ENCODE measurements at places on chromosomes 1 and 21. TPM values are rescaled to one million over a fixed set of nuclear protein-coding genes. Genes with fewer than 3 reads are reported as not detected.

- no peak for DNase-seq
These were observed 72.2 kb downstream of the ATF6 start for GRCh38 chr1:161838362-161838761.

DNA sequence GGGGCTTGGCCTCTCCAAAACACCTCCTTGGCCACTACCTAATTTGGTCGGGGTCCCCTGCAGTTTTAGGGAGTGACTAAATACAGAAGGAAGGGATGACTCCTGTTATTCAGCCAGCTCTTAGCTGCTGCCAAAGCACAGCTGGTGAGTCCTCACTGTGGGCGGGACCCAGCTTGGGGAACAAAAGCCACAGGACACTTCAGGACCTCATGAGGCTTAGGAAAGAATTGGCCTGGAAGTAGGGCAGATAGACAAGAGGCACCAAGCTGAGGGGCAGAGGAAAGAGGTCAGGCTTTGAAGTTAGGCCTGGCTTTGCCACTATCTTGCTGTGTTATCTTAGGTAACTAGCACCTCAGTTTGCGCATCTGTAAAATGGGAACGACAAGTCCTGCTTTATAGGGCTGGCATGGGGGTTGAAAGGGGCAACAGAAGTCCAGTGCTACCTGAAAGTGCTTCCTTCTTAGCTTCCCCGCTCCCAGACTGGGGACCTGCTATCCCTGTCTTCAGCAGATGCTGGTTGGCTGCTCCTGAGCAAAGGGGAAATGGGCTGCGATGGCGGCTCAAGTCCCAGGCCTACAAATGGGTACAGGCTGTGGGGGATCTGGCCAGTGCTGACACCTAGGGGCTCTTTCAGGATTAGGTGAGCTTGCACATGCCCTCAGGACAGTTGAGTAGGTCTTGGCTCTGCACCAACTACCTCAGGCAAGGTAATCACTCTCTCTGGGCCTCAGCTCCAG, 15.7 kb downstream of the IFI6 start:
- no peak for DNase-seq

DNA sequence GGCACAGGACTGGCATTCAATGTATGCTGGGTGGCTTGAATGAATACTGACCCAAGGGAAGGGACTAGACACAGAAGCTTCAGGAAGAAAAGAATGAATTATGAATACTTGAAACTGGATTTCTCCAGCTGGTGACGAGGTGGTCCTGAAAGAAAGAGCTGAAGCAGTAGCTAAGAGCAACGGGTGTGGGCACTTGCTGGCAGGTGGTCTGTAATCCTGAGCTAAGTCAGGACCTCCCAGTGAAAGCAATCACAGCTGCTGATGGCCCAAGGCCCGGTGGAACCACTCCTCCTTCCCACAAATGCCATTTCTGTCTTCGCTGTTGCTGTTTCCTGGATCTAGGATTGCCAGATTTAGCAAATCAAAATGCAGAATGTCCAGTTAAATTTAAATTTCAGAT, 47.0 kb downstream of the NEK2 start:
- no peak for DNase-seq

DNA sequence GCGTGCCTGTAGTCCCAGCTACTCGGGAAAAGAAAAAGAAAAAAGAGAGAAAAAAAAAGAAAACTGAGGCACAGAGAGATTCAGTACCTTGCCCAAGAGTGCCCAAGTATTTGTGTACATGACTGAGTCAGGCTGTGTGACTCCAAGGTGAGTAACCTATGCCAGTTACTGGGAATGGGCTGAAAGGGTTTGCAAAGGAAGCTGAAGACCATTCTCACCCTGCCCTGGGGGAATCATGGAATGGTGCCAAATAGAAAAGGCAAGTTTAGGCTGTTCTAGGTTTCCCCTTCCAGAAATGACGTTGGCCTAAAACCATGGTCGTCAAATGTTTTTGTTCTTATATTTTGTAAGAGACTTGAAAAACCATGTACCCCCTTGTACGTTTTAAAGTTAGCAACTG, 37.9 kb upstream of the LRIG2 start:
- DNase-seq, result no peak

GRCh38 chr1:153133743-153134142, 16.9 kb downstream of the SPRR2G start:
- DNase-seq, result no peak

GRCh38 chr1:8460784-8461183, 142.9 kb downstream of the SLC45A1 start:
- no peak for DNase-seq

The TSPAN1 gene
- 1,819 TPM for total RNA-seq

The TDRD10 gene
- 0.72 TPM for total RNA-seq

The TMEM82 gene
- 16.8 TPM for total RNA-seq
